ENCODE measurements at places on chromosomes 6 and 20. TPM values are rescaled to one million over a fixed set of nuclear protein-coding genes. Genes with fewer than 3 reads are reported as not detected.

Gene HMGN4
- total RNA-seq = 56.9 TPM

Gene TMEM200A
- 25.4 TPM for total RNA-seq

Gene SLC25A27
- total RNA-seq = 13.6 TPM

Gene KDM1B
- 21.1 TPM for total RNA-seq

Gene EYS
- total RNA-seq = 13.2 TPM
